ENCODE measurements at places on chromosomes 16 and 17. TPM values are rescaled to one million over a fixed set of nuclear protein-coding genes. Genes with fewer than 3 reads are reported as not detected.

The XYLT1 gene
- total RNA-seq: 0.33 TPM

The TP53TG3B gene
- total RNA-seq: not detected

The SMPD3 gene
- 0.05 TPM for total RNA-seq

The TIMP2 gene
- 131 TPM for total RNA-seq

The BMERB1 gene
- total RNA-seq: 14.9 TPM

The GAST gene
- total RNA-seq: not detected

The KCNH6 gene
- not detected for total RNA-seq

The SDK2 gene
- total RNA-seq: not detected

The NUFIP2 gene
- total RNA-seq: 21.7 TPM

The ITGB3 gene
- 174 TPM for total RNA-seq

The KRTAP17-1 gene
- not detected for total RNA-seq

The CYTH1 gene
- 44.8 TPM for total RNA-seq

The OR1A1 gene
- total RNA-seq: not detected

The MYH1 gene
- not detected for total RNA-seq

The ERAL1 gene
- 80.0 TPM for total RNA-seq

The EFNB3 gene
- total RNA-seq: 0.13 TPM

The ACSM3 gene
- 0.44 TPM for total RNA-seq

The MARCHF10 gene
- total RNA-seq: not detected

The FLCN gene
- total RNA-seq: 40.8 TPM
